ENCODE measurements at places on chromosomes 6 and 20.

- DNase-seq, result no peak
These were observed 34.5 kb upstream of the RREB1 start for GRCh38 chr6:7073082-7073820.

- DNase-seq, result no peak
These were observed 485.7 kb upstream of the JARID2 start for GRCh38 chr6:14759976-14760672.

- DNase-seq, result no peak
These were observed 29.1 kb downstream of the CPNE5 start for GRCh38 chr6:36809941-36810803.

DNA sequence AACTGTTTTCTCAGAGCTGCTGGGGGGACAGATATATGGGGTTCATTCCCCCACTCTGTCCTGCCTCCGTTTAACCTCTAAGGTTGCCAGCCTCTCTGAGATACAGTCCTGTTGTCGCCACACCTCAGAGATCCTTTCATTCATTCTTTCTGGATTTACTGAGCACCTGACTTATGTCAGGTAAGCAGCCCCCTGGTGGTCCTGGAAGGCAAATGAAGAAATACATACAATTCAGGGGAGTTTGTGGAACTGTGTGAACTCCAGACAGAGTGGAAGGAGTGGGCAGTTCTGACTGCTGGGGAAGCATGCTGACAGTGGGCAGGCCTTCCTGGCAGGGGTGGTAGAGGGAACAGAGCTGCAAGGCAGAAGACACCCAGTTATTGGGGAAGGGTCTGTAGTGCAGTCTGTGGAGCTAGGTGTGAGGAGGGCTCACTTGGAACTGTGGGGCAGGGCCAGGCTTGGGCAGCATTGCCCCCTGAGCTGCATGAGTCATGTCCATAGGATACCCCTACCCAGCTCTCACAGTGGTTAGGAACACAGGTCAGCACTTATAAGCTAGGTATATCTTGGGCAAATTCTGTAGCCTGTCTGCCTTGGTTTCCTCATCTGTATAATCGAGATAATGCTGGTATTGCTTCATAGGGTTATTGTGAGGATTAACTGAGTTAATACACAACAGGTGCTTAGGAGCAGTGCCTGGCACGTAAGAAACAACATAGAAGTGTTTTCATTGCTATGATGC is 12.8 kb upstream of the SGK2 start:
- DNase-seq, result no peak

GRCh38 chr6:168217216-168217879 is 102.2 kb downstream of the DACT2 start:
- DNase-seq, result no peak

- DNase-seq, result no peak
These were observed 63.2 kb downstream of the OLIG3 start for GRCh38 chr6:137430954-137431353.

- no peak for DNase-seq
These were observed 95.9 kb upstream of the DTNBP1 start for GRCh38 chr6:15758631-15759215.

All from BJ (cell line).